ENCODE measurements at places on chromosomes 2 and 18.

- DNase-seq = no peak
Measured at GRCh38 chr2:230942920-230943896, 18.2 kb upstream of the GPR55 start.

DNA sequence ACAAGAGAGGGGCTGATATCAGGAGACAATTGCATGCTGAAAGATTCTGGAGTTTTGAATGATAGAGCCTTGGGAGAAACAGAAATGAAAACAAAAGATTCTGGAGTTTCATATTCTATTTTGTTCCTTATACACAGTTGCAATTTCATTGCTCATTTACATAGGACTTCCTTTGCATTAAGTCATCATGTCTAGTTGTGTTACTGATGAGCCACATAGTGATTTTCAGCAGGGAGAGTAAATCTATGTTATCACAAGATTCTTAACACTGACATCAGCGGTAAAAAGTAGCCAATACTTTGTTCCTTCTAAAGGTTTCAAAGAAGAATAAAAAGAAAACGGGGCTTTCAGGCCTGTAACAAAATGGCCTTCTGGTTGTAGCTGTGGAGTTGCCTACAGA lies 7.1 kb downstream of the ADAM17 start:
- DNase-seq = no peak

DNA sequence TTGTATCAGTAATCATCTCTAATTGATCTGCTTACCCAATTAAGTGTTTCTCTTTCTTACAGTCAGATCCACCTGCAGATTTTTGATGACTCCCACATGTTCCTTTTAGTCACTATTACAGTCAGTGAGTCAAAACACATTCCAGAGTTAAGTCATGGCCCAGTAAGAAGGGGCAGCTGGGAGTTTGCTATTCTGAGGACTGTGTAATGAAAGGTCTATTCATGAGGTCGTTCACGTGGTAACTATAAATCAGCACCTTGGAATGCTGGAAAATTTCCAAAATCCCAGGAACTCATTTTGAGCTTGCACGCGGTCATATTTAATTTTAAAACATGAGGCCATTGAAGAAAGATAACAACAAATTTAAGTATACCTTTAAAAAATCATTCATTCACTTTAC lies 252.5 kb downstream of the XIRP2 start:
- DNase-seq = no peak

GRCh38 chr2:133574186-133574585 lies 5.9 kb upstream of the NCKAP5 start:
- DNase-seq = no peak

- DNase-seq = peak; percentile 69
Measured at GRCh38 chr2:227238238-227239237, 74.1 kb downstream of the COL4A3 start.

GRCh38 chr18:5868218-5868854 lies 27.0 kb downstream of the TMEM200C start:
- no peak for DNase-seq

Data from CD8-positive, alpha-beta memory T cell (primary cell).